Cardiac septum (tissue), 1 donor: ENCODE measurements at places on chromosomes 16 and 17. TPM values are rescaled to one million over a fixed set of nuclear protein-coding genes. Genes with fewer than 3 reads are reported as not detected.
A peak's percentile ranks its signal among the peaks of the same experiment; 100 is the strongest.

- no peak for DNase-seq
Measured at GRCh38 chr17:74607221-74607620, 15.1 kb upstream of the CD300LD start.

The PRSS53 gene
- 0.59 TPM for total RNA-seq

GRCh38 chr16:85473323-85473722, 139.8 kb upstream of the GSE1 start:
- no peak for DNase-seq

The CHD3 gene
- 14.2 TPM for total RNA-seq

DNA sequence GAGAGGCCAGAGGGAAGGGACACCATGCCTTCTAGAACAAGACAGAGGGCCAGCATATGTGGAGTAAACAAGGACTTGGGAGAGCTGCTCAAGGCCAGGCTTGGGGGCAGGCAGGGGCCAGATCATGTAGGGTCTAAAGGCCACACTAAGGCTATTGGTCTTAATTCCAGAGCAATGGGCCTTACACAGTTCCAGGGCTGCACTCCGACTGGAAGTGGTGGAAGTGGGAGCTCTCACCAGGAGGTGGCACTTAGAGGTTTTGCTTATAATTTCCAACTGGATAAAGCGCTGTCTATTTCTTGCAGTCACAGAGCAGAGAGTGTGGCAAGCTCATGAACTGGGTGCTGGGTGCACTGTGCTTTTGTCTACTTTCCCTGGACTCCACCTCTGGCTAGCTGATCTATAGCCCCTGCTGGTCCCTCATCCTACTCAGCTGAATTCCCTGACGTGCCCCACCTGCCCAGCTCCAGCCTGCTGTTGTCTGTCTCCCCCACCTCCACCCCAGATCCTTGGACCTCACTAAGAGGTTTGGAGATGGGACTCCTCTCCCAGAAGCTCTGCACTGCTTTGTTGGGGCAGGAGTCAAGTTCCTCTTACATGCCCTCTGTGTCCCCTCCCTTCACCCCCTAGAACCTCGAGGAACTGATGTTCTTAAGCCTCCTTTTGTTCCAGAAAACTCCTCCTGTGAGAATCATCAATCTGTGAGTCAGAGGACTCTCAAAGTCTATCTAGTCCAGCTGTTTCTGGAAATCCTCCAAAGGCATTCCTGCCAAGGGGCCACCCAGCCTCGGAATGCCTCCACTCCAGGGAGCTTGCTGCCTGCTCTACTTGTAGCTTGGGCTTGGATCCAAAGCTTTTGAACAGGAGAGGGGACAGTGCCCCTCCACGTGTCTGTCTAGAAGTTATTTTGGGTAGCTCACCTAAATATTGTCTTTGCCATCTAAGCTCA, 48.1 kb upstream of the KSR1 start:
- DNase-seq = peak; percentile 69

- DNase-seq = no peak
Measured at GRCh38 chr17:74334393-74335039, 8.5 kb downstream of the KIF19 start.

GRCh38 chr16:12319428-12320035, 343.0 kb downstream of the SNX29 start:
- no peak for DNase-seq

The NACA2 gene
- not detected for total RNA-seq

The TBC1D3 gene
- not detected for total RNA-seq

DNA sequence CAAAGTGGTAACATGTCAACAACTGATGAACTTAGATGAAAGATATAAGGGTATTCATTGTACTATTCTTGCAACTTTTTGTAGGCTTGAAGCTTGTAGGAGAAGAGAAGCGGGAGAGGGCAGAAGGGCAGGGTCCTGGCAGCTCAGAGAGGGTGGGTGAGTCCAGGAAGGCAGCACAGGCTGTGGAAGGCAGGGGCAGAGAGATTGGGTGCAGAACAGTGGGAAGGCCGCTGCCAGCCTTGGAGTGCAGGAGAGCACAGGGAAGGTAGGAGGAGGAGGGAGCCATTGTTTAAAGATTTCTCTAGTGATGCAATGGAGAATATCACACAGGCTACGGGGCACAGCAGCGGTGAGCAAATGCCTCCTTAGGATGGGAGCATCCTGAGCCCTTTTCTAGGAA, 104.3 kb downstream of the N4BP1 start:
- no peak for DNase-seq

DNA sequence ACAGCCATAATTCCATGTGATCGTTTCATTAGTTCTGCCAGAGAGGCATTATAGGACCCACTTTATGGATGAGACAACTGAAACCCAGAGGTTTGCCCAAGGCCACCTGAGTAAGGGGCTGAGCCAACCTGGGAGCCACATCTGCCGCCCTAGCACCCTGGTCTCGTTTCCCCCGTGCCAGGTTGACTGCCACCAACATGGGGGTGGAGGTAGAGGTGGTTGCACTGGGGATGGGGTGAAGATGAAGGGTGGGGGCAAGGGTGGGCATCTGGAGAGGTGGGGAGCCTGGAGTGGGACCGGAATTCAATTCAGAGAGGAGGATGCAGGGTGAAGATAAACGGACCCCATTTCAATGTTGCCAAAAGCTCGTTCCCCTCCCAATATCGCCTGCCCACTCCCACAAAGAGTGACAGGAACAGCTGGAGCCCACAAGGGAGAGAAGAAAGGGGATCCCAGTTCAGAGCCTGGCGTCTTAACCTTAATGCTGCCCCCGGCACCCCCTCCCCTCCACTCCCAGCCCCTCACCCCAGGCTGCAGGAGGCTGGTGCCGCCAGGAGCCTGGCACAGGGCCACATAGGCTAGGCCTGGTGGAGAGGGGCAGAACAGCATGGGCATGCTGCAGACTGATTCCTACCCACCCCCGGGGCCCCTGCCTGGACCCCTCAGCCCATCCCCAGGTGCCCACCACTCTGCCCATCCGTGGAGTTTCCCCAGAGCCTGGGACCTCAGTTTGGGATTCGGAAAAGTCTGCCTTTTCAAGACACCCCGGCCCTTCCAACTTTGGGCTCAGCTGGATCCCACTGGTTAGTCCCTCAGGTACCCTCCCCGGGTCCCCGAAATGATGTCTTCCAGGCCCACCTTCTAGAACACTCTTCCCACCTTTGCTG, 29.6 kb downstream of the NGFR start:
- DNase-seq = peak; percentile 57

DNA sequence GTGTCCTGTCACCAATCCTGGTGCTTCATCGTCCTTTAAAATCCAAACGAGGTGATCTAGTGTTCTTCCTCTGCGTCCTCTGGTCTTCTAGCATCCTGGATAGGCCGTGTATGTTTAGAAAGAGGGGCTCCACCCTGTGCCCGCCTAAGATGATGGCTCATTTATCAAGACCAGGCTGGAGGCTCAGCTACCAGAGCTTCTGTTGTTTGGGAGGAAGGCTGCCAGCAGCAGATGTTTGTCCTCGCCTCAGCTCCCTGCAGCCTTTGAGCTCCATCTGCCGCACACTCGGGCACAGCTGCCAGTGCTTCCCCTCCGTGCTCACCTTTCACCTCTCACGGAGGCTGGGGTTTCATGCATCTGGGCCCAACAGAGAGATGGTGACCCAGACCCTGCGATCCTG, 954.7 kb upstream of the RBFOX1 start:
- no peak for DNase-seq

- no peak for DNase-seq
Measured at GRCh38 chr17:79053251-79053925, 21.2 kb upstream of the ENGASE start.

The FZD2 gene
- 5.7 TPM for total RNA-seq

GRCh38 chr16:11320170-11320569, 25.1 kb upstream of the RMI2 start:
- no peak for DNase-seq

DNA sequence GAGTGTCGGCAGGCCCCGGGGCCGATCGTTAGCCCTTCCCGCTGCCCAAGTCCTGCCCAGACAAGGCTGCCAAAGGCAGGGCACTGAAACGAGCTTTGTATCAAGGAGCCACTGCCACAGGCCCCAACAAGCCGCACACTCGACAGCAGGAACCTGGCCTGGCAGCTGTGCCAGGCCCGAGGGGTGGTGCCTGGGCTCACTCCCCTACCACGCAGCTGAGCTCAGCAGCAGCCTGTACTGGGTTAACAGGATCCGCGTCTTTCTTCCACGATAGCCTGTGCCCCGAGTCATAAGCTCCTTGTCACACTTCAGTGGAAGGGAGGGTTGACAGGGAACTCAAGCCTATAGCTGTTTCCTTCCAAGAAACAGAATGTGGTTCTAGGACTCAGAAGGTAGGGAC, 87.9 kb downstream of the ABR start:
- DNase-seq = no peak
